ENCODE measurements at places on chromosomes 3 and 15.
A peak's percentile ranks its signal among the peaks of the same experiment; 100 is the strongest.

- DNase-seq = peak; percentile 73
Observed at GRCh38 chr15:89177633-89178306, 43.6 kb downstream of the RLBP1 start.

GRCh38 chr3:184176377-184177330, 2.0 kb downstream of the AP2M1 start:
- no peak for DNase-seq

DNA sequence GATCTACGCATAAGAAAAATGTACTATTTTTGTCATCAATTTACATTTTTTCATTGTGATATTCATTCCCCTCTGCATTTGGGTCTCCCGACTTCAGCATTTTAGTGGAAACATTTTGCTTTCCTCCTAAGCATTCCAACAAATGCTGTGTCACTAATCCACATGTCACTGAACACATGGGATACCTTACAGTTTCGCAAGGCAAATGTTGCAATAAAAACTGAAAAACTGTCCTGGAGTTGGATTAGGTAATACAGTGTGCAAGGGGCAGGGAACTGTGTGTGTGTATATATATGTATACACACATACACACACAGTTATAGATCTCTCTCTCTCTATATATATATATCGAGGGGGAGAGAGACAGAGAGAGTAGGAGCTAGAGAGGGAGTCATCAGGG, 632.2 kb downstream of the MAGI1 start:
- DNase-seq = no peak

DNA sequence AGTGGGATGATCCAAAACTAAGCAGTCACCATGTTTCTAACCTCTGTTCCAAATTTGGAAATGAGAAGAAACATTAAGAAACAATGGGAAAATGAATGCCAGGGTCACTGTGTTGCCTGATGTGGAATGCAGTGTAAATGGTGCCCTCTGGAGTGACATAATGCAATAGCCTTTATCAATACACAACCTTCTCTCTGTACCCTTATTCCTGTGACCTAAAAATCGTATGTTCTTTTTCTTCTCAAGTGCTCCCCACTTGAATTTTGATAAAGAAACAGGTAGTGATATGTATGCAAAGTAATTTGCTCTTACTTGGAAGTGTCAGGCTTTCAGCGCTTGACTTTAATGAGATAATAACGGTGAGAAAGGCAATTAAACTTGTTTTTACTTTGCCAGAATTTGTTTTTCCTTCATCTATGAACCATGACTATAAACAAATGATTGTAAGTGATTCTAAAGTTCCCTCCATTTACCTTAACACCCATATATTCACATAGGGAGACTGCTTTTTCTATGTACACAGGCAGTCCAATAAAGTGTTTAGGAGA, 145.8 kb upstream of the THRB start:
- DNase-seq = peak; percentile 49

DNA sequence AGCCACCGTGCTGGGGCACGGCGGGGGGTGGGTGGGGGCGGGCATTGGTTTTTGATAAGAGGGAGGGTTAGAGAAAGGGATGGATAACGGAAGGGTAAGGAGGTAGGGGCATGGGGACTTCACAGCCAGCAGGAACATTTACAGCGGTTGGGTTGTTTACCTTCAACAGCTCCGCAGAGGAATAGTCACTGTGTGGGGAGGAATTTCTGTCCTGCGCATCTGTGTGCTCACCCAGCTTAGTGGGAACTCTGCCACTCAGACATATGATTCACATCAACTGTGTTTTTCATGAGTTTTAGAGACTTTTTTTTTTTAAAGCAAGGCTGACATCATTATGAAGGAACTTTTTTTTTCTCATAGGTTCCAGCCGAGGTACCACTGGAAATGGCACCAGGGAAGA, 19.6 kb downstream of the CHRD start:
- peak; percentile 23 for DNase-seq

DNA sequence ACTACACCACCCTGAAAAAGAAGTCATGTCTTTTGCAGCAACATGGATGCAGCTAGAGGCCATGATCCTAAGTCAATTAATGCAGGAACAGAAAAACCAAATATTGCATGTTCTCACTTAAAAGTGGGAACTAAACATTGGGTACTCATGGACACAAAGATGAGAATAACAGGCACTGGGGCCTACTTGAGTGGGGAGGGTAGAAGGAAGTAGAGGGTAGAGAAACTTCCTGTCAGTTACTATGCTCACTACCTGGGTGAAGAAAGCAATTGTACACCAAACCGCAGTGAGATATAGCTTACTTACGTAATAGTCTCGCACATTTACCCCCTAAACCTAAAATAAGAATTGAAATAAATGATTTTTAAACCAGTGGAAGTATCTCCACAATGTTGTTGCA, 480.5 kb upstream of the ARRDC4 start:
- no peak for DNase-seq

- no peak for DNase-seq
Observed at GRCh38 chr3:83076041-83076440, 1314.6 kb upstream of the GBE1 start.

- no peak for DNase-seq
Observed at GRCh38 chr15:46251903-46252302, 617.1 kb downstream of the SQOR start.

DNA sequence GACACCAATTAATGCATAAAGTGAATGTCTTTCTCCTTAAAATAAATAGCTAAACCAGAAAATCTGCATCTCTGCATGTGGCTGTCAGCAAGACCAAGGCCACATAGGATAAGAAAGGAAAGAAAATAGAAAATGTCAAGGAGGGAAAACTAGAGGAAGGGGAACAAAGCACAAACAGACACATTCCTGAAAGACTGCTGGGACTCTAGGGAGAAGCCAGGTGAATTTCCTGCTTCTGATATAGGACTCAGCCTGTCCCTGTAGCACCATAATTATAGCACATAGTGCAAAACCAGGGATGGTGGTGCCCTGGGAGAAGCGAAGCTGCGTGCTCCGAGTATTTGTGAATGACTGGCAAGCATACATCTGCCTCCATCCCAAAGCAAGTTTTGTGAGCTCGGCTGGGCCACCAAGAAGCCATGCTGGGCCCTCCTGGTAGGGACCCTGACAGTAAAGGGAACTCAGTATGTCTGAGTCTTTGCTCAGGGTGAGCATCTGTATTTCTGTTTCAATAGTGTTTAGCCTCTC, 14.2 kb downstream of the FSTL1 start:
- DNase-seq = no peak

- no peak for DNase-seq
Observed at GRCh38 chr3:163482695-163483094, 1595.6 kb downstream of the SI start.

GRCh38 chr3:130800829-130801228, 54.2 kb upstream of the PIK3R4 start:
- no peak for DNase-seq

DNA sequence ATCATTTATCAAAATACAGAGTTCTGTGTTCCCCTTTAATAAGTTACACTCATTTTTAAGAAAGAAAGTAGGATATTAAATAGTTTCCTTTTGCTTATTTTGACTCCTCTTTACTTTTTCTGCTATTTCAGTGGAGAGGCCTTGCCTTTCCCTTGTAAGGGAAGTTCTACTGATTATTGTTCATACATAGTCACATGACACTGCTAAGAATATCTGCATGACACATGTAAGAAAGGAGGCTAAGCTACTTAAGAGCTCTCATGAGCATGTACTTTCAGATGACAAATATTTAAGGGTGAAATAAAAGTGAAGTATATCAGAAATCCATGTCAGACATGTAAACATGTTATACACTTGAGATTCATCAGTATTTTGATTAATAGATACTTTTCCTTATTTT, 39.0 kb downstream of the MYRIP start:
- no peak for DNase-seq

DNA sequence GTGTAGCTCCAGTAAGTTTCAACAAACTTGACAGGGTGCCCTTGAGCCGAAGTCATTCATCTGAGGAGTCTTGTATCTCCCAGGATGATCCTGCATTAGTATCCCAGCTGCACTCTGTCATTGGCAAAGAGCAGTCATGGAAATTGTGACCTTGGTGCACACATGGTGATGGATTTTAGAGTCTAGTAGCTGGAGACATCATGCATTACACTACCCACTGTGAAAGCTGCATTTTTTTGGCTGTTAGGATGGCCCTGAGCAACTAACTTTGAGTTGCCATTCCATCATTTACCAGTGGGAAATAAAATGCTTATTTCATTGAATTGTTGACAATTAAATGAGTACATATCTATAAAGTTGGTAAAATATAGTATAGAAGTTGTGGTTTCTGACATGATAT, 552.6 kb upstream of the CBLB start:
- DNase-seq = no peak

DNA sequence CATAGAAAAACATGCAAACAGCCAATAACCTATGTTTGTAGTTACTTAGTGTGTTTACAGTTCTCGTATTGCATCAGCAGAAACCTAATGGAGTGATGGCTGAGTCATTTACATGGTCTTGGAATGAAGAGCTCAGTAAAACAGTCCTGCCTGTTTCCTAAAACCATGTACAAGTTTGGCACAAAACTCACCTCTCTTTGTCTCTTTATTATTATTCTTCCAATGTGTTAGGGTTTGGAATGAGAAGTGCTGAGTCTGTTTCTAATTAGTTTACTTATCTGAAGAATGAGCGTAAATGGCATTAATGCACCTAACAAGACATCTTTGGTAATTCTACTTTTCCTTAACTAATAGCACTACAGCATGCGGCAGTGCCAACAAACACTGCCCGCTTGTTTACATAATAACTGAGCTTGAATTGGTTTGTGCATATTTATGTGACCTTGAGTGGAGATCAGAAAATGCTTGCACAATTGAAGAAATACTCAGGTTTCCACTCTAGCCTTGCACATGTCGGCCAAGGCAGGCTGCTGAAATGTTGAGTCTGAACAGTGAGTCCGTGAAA, 385.4 kb upstream of the SEMA6D start:
- DNase-seq = peak; percentile 88

- no peak for DNase-seq
Observed at GRCh38 chr3:52019352-52020080, 23.8 kb upstream of the RPL29 start.

DNA sequence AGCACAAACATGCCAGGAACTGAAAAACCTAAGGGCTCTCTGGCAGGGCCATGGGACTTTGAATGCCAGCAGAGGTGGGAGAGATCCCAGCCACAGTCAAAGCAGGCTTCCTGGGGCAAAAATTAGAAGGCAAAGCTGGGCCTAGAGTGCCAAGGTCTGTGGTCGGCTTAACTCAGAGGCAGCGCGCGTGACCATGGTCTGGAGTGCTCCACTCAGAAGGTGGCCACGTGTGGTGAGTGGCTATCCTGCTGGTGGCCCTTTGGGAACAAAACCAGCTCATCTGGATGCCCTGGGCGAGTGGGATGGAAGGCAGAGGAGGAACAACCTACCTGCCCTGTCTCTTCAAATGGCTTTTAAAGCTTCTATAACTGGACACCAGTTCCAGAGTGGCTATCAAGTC, 63.1 kb downstream of the OXNAD1 start:
- no peak for DNase-seq

DNA sequence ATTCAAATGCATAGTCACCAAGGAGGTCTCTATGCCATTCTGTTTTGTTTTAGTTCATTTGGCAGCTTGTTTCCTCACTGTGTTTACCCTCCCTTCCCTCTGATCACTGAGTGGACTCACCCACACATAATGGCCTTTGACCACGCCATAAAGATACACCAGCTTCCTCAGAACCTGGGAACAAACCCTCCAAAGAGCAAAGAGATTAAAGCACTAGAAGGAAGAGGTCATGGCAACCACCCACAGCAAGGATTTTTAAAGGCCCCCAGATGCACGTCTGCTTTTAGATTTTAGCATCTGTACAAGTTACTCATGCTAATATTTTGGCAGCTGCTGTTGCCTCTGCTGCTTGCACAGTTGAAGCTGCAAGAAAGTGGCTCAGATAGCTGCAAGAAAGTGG, 47.9 kb upstream of the CADPS start:
- no peak for DNase-seq

DNA sequence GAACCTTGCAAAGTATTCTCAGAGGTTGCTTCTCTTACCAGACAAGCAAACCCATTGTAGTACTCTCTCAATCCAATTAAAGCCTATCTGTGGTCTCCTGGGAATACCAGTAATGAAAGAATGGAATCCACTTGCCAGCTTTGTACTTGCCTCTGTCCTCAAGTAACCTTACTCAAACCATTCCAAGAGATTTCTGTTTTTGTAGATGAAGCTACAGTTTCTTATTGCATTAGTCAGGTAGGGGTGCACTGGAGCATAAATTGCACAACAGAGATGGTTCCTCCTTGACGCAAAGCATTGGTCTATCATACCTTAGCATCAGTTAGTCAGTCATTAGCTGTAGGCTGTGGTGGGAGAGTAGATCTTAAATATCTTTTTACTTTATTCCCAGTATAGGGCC, 52.9 kb downstream of the BTLA start:
- DNase-seq = no peak

GRCh38 chr3:30258426-30259392, 347.7 kb upstream of the TGFBR2 start:
- no peak for DNase-seq

- no peak for DNase-seq
Observed at GRCh38 chr3:171293142-171293782, 166.9 kb downstream of the TNIK start.

DNA sequence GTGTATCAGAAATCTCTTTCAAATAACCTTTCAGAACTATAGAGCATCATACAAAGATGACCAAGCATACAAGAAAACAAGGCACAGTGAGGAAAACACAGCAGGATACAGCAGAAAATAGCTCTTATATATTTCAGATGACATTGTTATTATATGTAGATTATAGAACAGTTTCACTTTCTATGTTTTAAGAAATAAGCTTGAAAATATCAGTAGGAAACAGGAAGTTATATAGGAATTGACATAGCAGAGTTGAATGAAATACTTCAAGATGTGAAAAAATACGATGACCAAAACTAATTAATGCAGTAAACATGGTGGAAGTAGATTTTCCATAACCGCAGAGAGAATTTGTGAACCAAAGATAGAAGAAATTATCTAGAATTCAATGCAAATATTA, 75.2 kb downstream of the LYSMD4 start:
- DNase-seq = no peak

DNA sequence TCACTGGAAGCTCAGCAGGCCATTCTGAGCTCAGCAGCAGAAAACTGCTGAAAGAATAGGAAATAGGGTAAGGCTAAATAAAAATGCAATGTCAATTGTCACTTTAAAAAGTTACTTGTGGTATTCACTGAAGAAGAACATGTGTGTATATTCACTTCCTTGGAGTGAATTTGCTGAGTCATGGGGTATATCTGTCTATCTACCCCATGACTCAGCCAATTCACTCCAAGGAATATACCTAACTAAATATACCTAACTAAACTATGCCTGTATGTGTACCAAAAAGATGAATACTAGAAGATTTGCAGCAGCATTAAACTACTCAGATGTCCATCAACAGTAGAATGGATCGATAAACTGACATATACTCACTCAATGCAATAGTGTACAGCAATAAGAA, 69.5 kb upstream of the KCNAB1 start:
- DNase-seq = no peak

- no peak for DNase-seq
Observed at GRCh38 chr15:38609097-38609738, 44.6 kb upstream of the RASGRP1 start.

GRCh38 chr3:95218484-95218883, 1155.6 kb downstream of the NSUN3 start:
- no peak for DNase-seq
